Cardiac fibroblast (primary cell): ENCODE measurements at places on chromosomes 2 and 18.
A peak's percentile ranks its signal among the peaks of the same experiment; 100 is the strongest.

GRCh38 chr2:227848146-227848545 lies 23.3 kb upstream of the DAW1 start:
- no peak for DNase-seq

GRCh38 chr2:23096906-23097602 lies 287.9 kb upstream of the KLHL29 start:
- no peak for DNase-seq

GRCh38 chr18:32086881-32087280 lies 4.8 kb upstream of the RNF138 start:
- peak; percentile 3 for DNase-seq

DNA sequence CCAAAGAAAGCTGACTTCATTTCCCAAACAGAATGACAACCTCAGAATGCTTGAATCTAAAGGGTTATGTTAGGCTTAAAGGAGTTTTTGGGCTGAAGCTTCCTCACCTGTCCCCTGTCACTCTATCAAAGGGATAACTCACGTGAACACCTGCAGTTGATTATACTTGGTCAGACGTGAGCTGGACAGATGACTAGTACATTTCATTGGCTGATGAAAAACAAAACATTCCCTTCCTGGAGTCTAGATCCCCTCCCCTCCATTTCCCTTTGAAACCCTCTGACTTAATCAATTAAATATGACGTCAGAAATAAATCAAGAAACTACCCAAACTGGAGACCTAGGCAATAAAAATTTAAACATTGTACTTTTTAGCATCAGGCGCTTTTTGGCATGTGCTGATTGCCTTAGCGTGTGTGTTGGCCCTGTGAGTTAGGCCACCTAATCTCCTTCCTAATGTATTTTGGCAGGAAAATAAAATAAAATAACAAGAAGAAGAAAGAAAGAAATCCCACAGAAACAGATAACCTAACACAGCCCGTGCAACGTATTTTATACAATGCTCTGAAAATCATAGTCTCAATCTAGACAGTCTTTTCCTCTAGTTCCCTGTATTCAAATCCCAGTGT lies 159.0 kb downstream of the ANTXR1 start:
- no peak for DNase-seq

- DNase-seq: peak; percentile 37
Measured at GRCh38 chr2:49255409-49255971, 101.2 kb upstream of the FSHR start.

GRCh38 chr2:3110994-3111666 lies 266.5 kb downstream of the EIPR1 start:
- no peak for DNase-seq
